NCI-H1436 treated with DMSO at 0.1 percent for 48 hours (cell line): ENCODE measurements at places on chromosomes 4 and X.

DNA sequence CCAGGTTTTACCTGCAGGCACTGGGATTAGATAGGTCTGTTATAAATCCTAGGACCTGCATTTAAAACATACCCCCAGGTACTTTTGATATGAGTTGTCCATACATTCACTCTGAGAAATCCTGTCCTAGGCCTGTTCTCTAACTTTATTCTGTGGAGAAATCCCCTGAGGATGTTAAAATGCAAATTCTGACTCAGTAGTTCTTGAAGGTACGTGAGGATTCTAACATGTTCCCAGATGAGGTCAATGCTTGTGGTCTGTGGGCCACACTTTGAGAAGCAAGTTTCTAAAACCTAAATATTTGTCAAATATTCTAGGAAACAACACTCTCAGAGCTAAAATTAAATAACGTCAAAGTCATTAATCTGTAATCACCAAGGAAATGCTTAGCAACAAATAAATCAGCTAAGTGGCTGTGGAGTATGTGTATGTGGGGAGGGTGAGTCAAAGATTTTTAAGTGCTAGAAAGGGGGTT, 101.3 kb upstream of the MAGEB16 start:
- no peak for DNase-seq

DNA sequence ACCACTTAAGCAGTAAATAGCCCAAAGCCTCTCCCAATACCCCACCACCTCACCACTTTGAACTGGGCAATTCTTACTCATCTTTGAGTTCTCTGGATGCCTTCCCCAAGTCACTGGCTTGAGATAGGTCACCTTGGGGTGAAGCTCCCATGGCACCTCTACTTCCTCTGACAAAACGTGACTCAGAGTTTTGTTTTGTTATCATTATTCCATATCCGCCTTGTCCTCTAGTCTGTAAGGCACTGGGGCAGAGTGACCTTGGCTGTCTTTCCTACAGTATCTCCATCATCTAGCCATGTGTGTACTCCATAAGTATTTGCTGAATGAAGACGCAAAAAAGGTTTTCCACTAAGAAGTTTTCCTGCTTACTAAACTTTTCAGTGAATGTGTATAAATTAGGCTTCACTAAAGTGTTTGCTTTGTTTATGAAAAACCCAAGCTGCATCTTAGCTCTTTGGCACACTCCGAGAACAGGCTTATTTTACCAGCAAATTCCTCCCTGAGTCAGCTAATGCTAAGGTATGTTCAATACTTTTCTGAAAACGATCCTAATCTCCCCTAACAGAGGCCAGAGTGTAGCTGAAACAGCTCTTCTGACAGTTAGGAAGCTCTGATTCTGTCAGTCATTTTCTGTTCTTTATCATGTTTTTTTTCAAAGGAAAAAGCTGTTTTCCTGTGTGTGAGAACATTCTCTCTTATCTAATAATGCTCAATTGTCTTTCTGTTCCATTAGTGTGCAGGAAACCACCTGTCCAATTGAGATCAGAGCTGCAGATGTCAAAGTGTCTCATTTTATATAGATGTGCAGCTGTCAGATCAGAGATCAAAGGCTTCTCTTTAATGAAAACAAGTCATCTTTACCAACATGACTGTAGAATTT, 30.2 kb upstream of the TSPAN5 start:
- DNase-seq = no peak

GRCh38 chr4:107317611-107318010, 281.5 kb upstream of the DKK2 start:
- no peak for DNase-seq

DNA sequence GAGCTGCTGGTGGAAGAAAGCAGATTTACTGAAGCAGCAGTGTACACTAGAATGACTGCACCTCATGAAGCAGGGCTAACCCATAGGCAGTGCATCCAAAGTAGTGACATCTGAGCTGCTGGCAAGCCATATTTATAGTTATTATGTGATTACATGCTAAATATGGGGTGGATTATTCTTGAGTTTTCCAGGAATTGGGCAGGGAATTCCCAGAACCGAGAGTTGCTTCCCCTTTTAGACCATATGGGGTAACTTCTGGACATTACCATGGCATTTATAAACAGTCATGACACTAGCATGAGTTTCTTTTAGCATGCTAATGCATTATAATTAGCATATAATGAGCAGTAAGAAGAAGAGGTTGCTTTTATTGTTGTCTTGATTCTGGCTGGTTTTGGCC, 665.8 kb upstream of the POU3F4 start:
- DNase-seq = no peak

DNA sequence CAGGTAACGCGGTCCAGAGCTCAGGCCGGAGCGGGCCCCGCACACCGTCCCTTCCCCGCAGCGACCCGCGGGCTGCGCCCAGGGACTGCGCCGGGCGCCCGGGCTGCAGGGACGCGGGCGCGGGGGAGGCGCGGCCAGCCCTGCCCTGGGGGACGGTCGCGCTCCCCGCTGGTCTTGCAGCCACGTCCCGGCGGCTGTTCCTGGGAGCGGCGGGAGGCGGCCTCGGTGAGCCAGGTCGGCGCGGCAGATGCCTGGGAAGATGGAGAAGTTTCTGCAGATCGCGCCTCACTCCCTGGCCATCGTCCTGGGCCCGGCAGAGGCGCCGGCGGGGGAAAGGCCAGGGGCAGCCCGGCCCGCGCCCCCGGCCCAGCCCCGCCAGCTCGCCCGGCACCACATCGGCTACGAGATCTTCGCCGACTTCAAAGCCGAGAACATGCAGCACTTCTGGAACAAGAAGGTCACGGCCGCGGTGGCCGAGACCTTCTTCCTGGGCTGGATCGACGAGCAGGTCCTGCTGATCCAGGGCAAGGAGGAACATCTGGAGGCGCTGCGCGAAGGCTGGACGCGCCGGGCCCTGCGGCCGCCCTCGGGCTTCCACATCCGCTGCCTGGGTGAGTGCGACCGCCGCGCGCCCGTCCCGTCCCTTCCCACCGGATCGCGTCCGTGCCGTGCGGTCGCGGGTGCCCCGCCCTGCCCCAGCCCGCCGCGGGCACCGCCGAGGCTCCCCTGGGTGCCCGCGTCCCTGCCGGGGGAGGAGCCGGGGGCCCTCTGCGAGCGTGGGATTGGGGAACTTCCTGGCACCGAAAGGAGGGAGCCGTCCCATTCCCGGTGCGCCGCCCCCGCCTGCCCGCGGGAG, 107.4 kb upstream of the STOX2 start:
- no peak for DNase-seq

DNA sequence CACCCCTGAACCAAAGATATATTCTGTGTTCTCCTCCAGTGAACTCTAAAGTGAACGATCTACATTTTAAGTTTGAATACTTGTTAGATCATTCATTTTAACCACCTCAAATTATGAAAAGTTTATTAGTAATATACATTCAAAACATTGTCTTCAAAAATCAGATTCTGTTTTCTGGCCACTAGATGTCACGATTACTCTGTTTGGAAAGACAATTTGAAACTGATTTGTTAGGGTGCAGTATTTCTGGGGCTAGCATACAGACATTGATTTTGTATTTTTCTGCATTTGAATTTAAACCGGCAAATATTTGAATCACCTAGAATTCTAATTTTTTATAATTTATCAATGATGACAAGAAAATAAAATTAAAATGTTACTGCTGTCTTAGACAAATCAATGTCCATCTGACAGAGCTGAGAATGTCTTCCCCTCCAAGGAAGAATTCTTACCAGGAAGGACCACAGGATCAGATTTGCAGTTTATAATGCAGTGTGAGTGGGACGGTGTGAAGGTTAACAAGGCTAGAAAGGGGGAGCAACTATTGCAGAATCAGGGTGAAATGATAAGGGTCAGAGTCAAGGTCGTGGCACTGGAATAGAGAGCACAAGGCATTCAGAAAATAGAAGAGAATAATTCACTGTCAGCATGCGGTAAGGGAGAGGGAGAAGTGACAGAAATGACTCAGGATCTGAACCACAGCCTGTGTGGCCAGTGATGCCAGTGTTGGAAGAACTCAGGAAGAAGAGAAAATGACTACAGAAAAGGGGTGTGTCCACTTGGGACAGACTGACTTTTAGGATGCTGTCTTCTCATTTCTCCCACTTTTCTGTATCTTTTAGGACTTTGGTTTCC, 91.6 kb downstream of the ANXA10 start:
- no peak for DNase-seq

DNA sequence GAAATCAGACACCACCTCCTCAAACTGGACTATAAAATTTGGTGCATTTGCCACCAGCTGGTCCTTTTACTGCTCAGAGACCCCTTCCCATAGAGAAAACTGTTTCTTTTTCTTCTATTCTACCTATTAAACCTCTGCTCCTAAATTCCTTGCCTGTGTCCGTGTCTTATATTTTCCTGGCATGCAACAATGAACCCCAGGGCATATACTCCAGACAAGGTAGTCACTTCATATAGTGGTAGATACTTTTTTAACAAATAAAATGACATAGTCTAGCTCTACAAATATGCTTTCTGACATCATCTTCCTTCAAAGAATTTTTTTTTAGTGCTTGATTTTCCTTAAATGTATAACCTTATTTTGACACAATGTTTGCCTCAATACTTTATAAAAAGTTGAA, 1402.9 kb upstream of the PABPC4L start:
- no peak for DNase-seq

DNA sequence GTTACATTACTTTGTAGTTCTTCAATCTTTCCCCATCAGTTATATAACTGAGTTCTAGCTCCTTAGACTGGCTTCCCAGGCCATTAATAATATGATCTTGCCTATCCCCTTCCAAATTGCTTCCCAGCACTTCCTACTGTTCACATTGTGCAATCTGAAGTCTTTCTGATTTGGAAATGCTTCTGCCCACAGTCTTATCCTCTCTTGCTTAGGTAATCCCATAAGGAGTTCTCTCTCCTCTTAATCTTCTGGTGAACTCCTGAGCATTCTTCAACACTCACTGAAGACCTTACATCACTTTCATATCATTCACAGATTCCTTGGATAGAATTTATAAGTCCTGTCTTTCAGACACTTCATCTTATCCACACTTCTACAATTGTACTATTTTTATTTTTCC, 132.7 kb upstream of the TTC29 start:
- DNase-seq = no peak
